Activated CD4-positive, alpha-beta T cell treated with anti-CD3 and anti-CD28 coated beads, Interleukin-2, amount 10 ng/mL, durations not matched to agents 24 days and 14 days (primary cell): ENCODE measurements at places on chromosomes 1 and 21. TPM values are rescaled to one million over a fixed set of nuclear protein-coding genes. Genes with fewer than 3 reads are reported as not detected.
A peak's percentile ranks its signal among the peaks of the same experiment; 100 is the strongest.

GRCh38 chr1:214397497-214397896 lies 116.5 kb downstream of the SMYD2 start:
- DNase-seq, result peak; percentile 71

DNA sequence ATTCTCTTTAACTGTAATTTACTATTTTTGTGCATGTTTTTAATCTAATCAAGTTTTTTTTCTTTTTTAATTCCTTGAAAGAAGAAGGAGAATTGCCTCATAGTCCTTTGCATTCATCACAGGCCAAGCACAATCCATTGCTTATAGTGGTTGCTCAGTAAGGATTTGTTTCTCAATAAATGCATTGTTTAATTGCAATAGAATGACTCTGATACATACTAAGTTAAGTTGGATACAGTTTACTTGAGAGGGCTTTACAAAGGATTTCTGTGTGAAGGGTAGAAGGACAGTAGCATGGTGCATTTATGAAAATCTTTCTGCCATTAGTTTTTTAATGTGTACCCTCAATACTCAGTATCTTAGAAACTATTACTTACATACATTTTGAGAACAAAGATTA lies 186.2 kb downstream of the LRRIQ3 start:
- no peak for DNase-seq

- DNase-seq, result no peak
Measured at GRCh38 chr21:21722731-21723130, 724.5 kb downstream of the NCAM2 start.

DNA sequence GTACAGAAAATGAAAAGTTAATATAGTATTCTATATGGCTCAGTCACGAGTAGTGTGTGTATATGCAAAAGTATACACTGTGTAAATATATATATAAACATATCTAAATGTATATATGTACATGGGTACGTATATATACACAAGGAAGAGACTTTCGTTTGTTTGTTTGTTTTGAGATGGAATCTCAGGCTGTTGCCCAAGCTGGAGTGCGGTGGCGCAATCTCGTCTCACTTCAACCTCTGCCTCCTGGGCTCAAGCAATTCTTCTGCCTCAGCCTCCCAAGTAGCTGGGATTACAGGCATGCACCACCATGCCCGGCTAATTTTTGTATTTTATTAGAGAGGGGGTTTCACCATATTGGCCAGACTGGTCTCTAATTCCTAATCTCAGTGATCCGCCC lies 16.4 kb downstream of the IL12RB2 start:
- DNase-seq, result no peak

DNA sequence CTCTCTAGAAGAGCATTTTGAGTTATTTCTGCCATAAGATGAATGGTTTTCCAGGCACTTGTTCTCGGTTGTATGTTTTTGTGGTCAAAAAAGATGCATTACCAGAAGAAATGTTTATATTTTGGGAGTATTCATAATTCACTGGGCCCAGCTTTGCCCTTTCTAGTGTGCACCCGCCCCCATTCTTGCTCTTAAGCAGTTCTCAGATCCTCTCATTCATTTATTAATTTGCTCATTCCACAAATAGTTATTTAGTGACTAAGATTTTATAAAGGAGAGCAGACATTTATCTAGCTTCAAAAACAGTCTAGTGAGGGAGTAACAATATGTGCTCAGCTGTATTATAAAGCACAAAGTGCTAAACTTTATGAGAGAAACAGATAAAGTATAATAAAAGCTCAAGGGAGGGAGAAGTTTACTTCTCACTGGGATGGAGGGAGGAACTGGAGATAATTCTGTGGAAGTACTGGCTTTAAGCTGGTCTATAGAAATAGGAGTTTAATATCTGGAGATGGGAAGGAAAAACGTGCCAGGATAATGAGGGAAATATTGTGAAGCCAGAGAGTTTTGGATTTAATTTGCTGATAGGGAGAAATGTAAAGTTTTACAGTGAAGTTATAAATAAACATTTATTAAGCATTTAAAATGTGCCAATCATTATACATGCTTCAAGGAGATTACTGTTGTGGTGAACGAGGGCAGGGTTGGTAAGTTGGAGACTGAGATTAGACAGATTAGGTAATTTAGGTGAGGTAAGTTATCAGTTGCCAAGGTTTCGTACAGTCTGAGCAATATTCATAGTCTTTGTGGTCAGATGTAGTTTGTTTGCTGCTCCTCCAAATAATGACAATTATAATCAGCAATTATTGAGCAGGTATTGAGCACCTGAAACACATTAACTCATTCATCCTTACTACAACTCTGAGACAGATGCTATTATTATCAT lies 9.1 kb upstream of the MACF1 start:
- DNase-seq, result peak; percentile 69

- no peak for DNase-seq
Measured at GRCh38 chr1:22044690-22045420, 7.7 kb upstream of the CDC42 start.

WNT4 gene
- total RNA-seq, result not detected in 2 replicates

GBP4 gene
- total RNA-seq, result 29.5 and 33.5 TPM in 2 replicates

IQCC gene
- total RNA-seq, result 6.1 and 6.4 TPM in 2 replicates

ATP1B1 gene
- total RNA-seq, result 12.5 and 15.3 TPM in 2 replicates

IFNAR2 gene
- total RNA-seq, result 35.2 and 36.7 TPM in 2 replicates

SYTL1 gene
- total RNA-seq, result 29.7 and 29.8 TPM in 2 replicates

UBR4 gene
- 145 and 162 TPM in 2 replicates for total RNA-seq

CLK2 gene
- 86.2 and 90.6 TPM in 2 replicates for total RNA-seq

CHIA gene
- total RNA-seq, result not detected in 2 replicates
